ENCODE measurements at places on chromosomes 5 and 9.

DNA sequence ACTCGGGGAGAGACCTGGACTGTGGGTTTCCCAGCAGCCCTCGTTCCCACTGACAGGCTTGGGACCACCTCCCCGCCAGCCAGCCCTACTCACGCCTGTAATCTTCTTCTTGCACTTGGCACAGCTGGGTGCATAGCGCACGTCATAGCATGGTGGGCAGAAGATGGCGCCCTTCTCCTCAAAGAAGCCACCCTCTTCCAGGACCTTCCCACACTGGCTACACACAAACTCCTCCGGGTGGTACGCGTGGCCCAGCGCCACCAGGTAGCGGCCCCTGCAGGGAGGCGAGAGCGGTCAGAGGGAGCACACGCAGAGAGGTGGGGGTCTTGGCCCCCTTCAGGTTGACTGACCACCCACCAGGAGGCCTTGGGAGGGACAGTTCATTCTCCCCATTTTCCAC, 9.4 kb downstream of the PDLIM7 start:
- peak; percentile 1 for DNase-seq

DNA sequence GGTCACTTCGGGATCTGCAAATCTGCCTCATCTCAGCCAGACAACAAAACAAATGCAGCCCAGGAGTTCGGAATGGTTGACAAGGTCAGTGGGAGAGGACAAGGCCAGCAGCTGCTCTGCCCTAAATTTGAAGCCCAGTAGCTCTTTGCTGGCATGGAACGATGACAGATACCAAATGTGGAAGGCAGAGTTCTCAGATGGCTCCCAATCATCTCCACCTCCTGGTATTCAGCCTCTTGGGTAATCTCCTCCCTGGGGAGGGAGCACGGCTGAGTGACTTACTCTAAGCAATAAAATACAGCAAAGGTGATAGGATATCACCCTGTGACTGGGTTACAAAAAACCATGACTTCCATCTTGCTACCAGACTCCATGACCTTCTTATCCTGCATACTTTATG, 172.8 kb downstream of the ENTREP1 start:
- DNase-seq: no peak

- DNase-seq: no peak
These were observed 172.3 kb upstream of the MVB12B start for GRCh38 chr9:126154182-126154827.

GRCh38 chr9:98199388-98200033, 7.1 kb upstream of the CORO2A start:
- DNase-seq: peak; percentile 39

DNA sequence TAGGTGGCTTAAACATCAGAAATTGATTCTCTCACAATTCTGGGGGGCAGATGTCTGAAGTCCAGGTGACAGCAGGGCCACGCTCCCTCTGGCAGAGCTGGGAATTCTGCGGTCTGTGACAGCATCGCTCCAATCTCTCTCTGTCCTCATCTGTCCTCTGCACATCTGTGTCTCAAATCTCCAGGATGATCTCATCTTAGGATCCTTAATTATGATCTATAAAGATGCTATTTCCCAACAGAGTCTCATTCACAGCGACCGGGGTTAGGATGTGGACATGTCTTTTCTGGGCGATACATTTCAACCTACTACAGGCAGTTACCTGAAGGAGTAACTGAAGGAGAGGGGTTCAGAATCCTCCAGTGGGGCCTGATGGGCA, 31.4 kb downstream of the ANKRD33B start:
- DNase-seq: no peak

- peak; percentile 59 for DNase-seq
These were observed 162.9 kb upstream of the WWC1 start for GRCh38 chr5:168128557-168128956.

DNA sequence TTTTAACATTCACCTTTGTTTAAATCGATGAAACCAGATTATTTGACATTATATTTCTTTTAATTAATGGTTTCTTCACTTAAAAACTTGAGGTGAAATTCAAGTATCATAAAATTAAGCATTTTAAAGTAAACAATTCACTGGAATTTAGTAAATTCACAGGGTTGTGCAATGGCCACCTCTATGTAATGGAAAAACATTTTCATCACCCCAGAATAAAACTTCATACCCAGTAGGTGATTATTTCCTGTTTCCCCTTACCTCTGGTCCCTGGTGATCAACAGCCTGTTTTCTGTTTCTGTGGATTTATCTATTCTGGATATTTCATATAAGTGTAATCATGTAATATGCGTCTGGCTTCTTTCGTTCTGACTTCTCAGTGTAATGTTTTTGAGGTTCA, 27.2 kb downstream of the HSPA4 start:
- no peak for DNase-seq

- DNase-seq: no peak
These were observed 20.5 kb upstream of the ZFR start for GRCh38 chr5:32465076-32465475.

GRCh38 chr5:19240170-19240569, 747.8 kb downstream of the CDH18 start:
- DNase-seq: no peak

DNA sequence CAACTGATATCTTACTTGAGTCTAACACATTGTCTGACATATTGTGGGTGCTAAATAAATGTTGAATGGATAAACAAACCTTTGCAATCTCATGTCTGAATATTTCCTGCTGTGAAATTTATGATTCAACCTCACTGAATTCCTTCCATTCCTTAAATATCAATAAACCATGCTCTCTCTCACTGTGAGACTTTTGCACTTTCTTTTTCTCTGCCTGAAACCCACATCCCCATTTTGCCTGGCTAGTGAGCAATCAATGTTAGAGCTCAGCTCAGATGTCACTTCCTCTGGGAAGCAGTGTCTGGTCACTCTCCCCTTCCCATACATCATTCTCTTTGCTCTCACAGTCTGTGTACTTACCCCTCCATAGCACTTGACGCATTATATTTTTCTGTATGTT, 383.7 kb upstream of the TRPC7 start:
- DNase-seq: no peak

DNA sequence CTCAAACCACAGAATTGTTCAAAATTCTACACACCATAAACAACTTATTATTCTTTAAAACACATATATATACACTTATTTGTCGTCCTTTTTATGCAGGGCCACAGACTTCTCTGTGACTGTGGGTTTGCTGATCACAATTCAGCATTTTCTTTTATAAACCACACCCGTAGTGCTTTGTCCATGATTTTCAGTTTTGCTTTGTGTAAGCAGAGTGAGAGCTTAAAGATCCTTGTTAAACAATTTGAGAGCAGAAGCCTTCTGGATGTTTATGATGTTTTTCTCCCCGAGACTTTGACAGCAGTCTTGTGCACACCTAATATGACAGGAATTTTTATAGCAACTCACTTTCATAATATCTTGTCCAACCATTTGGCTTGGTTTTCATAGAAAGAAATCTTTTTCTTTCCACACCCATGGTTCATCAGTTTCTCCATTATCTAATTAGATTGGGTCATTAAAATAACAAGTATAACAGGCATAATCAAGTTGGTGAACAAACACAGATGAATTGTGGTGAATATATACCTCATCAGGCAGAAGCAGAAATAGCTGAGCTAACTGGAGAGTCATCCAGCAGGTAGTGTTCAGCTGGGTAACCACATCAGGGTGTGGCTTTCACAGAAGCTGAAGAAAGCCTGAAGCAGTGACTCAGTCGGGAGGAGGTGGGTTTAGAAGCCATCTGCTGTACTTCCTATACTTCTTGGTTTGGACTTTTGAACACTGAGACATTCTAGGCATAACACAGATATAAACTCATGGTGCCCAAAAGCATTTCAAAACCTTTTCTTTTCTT, 232.8 kb downstream of the DOCK8 start:
- DNase-seq: no peak

GRCh38 chr5:179204572-179204971, 140.7 kb downstream of the ADAMTS2 start:
- no peak for DNase-seq

DNA sequence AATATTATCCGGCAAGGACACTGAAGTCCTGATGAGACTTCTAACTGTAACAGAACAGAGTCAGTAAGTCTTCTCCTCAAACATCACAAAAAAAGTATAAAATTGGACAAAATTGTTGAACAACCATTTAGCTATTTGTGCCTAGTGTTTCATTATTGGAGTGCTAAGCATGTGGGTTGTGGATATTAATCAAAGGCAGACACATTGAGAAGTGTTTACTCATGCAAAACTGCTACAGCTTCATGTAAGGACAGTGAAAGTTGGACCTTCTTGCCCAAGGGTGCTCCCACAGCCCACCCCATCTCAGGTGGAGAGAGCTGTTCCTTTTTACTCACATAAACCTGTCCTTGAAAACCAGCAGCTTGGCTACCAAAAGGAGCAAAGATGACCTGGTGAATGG, 355.1 kb upstream of the DAB2 start:
- DNase-seq: no peak

DNA sequence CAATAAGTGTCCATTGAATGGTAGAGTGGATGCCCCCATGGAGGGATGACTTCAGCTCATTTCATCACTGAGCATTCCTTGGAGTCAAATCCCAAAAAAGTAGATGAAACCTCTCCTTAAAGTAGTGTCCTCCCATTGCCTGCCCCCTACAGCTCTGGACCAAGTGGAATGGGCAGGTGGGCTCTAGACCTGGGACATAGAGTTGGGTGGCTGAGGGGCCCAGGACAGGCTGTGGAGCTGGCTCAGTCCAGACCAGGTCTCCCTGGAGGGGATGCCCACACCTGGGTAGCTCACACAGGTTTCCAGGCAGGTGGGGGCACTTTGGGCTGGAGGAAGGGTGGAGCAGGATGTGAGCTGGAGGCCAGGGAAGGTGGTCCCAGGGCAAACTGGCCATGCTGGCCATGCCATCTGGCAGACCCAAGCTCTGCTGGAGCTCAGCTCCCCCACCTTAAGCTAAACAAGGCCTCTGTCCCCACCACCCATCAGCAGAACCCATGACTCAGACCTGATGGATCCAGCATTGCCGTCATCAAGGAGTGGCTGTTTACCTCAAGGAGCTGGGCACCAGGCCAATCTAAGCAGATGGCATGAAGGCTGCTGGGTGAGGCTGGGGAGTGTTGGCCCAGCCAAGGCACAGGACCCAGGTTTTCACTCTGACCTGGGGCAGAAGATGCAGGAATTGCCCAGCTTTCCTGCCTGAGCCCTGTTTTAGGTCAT, 6.2 kb upstream of the SPINK4 start:
- DNase-seq: no peak

- DNase-seq: no peak
These were observed 1075.0 kb downstream of the CDH9 start for GRCh38 chr5:25963251-25964008.

DNA sequence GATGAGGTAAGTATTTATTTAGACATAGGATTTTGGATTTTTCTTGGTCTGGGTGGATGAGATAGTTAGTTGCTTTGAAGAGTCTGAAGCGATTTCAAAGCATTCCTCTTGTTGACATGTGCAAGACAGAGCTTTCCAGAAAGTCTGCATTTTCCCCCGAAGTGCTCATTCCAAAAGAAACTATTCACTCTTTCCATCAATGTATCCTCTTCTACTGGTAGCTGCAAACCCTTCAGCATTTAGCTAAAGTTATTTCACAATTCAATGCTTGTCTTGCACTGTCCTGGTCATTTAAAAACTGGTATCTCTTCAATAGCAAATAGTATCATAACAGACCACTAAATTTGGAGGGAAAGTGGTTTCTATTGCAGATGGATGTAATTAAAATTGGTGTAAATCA, 13.0 kb downstream of the NREP start:
- DNase-seq: no peak

GRCh38 chr5:103256178-103256577, 2.4 kb upstream of the MACIR start:
- no peak for DNase-seq

- DNase-seq: peak; percentile 69
These were observed 73.0 kb downstream of the PTPDC1 start for GRCh38 chr9:94157050-94157801.

- DNase-seq: no peak
These were observed 180.5 kb upstream of the CLINT1 start for GRCh38 chr5:158039441-158039840.

DNA sequence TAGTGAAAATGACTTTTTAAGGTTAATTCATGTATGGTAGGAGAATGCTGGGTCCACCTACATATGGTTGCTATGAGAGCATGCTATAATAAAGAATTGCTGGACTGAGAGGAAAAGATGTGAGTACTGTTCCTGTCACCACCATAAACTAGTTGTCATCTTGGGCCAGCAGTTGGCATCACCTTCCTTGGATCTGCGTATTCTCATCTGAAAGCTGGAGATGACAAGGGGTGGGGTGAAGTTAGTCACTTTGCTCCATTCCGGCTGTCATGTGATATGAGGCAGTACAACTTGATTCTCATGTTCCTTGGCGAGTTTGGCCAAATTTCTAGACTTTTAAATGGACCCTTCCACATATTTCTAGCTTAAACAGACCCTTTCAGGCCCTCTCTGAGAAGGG, 33.3 kb downstream of the PIP5K1B start:
- no peak for DNase-seq

GRCh38 chr9:79913867-79914266, 342.1 kb downstream of the TLE4 start:
- DNase-seq: no peak

DNA sequence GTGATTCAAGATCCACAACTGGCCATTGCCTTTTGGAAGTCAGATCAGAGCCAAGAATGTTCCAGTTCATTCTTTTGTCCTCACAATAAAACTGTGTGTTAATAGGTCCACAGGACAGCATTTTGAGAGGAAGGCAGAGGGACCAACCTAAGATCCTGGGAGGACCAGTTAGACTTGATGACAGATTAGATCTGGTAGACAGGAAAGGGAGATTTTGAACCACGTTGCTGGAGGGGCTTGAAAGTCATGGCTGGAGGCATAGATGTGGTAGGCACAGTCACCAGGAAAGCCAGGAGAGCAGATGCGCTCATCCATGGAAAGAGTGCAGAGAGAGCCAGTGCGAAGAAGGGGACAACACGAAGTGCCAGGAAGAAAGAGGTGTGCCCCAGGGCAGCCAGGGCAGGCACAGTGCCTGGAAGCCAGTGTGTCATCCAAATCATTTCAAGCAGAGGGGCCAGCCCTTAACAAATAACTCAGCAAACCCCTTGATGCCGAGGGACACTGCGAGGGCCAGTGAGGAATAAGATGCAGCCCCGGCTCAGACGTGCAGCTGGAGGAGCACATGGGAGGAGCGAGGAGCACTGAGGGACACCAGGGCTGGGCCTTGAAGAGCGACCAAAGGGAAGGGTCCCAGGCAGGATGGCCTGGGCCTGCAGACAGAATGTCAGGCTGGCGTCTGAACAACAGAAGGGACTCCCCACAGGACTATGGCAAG, 12.8 kb upstream of the SLC2A8 start:
- no peak for DNase-seq

- peak; percentile 84 for DNase-seq
These were observed 103.4 kb upstream of the GNA14 start for GRCh38 chr9:77751341-77752091.

- no peak for DNase-seq
These were observed 91.9 kb downstream of the JAKMIP2 start for GRCh38 chr5:147690595-147690994.

DNA sequence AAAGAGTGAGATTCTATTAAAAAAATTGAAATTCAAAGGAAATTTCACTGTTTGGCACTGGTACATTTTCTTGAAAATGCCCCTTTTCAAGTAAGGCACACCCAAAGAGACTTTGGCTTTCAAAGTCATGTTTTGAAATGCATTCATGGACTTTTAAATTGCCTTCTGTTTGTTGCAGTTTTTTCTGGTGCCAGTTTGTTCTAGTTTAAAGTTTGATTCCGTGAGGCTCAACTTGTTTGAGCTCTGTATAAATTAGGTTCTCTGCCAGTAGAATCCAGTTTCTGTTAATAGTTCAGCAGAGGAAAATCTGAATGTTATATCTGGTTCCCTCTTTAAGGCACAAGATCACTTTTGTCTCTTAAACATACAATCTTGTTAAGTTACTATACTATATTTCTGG, 16.4 kb downstream of the ATP6V0E1 start:
- DNase-seq: no peak
